ENCODE measurements at places on chromosomes 7 and 10. TPM values are rescaled to one million over a fixed set of nuclear protein-coding genes. Genes with fewer than 3 reads are reported as not detected.

Gene PRSS2
- not detected for total RNA-seq

Gene SEMA3E
- total RNA-seq: not detected

Gene LIPN
- total RNA-seq: not detected

Gene COL13A1
- not detected for total RNA-seq

Gene ASIC3
- total RNA-seq: 2.8 TPM

Gene ZNF485
- 4.7 TPM for total RNA-seq

Gene NT5C3A
- 45.8 TPM for total RNA-seq

Gene ZNF775
- total RNA-seq: 6.7 TPM

Gene PRLHR
- total RNA-seq: not detected

GRCh38 chr10:86244297-86245014 is 122.1 kb downstream of the GRID1 start:
- no peak for DNase-seq

GRCh38 chr7:45028138-45028919 is 28.3 kb downstream of the CCM2 start:
- no peak for DNase-seq

DNA sequence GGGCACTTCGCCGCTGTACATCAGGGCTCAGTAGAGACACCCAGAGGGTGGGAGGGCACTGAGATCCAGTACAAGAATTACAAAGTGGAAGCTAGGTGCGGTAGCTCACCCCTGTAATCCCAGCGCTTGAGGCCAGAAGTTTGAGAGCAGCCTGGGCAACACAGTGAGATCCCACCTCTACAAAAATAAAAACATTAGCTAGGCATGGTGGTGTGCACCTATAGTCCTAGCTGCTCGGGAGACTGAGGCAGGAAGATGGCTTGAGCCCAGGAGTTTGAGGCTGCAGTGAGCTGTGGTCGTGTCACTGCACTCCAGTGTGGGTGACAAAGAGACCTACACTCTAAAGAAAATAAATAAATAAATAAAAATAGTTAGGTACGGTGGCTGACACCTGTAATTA is 64.0 kb downstream of the CLEC2L start:
- no peak for DNase-seq

- no peak for DNase-seq
Observed at GRCh38 chr7:22348379-22348778, 8.6 kb downstream of the RAPGEF5 start.

GRCh38 chr10:102773986-102774385 is 30.2 kb downstream of the WBP1L start:
- DNase-seq: peak; percentile 50

- DNase-seq: no peak
Observed at GRCh38 chr10:130637089-130637676, 501.0 kb downstream of the GLRX3 start.

DNA sequence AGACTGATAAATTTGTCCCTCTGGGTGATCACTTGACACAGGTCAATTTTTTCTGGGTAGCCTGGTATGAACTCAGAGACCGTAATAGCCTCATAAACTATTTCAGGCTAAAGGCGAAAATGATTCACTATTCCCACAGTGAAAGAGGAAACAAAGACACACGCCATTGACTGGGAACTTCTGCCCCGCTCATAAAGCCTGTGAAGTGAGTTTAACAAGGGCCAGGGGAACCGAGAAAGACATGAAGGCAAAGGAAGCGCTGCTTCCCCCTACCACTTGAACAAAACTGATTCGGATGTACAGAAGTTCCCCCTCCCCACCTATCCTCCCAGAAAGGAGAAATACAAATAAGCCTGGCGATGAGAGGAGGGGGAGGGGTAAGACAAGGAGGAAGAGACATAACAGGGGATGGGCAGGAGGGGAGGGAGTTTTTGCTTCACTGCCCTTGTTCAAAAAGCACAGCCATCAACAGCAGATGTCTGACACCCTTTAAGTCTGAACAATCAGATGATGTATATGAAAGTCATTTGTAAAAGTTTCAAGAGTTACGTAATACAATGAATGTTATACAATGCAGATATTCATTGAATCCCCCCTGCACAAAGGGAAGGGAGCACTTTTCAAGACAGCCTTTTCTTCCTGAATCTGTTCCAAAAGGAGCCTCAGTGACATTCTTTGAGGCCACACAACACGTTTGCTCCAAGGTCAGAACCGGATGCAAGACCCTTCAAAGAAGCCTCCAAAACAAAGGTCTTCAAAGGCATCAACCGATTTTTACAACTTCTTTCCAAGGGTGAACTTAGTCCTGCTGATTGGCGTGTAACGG is 734 bp downstream of the ABCB4 start:
- DNase-seq: no peak

DNA sequence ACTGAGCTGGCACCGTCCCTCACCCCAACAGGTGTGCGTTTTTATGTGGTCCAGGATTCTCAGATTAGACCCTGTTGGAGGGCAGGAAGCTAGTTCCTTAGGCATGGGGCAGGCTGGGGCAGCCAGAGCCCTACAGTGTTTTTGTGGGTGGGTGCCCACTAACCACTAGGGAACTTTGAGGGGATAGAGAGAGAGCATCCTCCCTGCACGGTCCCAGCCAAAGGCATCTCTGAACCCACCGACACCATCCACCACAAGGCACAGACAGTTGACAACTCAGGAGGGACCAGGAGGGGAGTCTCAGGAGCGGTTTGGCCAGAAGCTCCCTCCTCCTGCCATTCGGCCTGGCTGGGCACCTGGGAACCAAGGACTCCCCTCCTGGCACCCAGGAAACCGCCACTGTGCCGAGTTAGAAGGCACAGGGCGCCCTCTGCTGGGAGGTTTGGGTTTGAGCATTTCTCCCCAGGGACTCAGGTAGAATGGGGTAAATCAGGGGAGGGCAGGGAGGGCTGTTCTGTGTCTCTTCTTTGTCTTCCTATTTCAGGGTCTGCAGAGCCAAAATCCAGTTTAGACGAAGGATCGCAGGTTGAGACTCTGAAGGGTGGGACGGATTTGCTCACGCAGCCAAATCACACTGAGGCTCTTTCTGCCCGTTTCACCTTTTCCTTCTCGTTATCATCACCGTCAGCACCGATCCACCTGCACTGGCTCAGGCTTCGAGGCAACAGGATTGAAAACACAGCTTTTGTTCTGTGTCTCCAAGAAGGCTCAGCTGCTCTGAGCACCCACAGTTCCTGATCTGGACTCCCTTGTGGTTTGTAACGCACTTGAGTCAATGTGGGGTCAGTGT is 84.8 kb upstream of the COL13A1 start:
- peak; percentile 76 for DNase-seq

DNA sequence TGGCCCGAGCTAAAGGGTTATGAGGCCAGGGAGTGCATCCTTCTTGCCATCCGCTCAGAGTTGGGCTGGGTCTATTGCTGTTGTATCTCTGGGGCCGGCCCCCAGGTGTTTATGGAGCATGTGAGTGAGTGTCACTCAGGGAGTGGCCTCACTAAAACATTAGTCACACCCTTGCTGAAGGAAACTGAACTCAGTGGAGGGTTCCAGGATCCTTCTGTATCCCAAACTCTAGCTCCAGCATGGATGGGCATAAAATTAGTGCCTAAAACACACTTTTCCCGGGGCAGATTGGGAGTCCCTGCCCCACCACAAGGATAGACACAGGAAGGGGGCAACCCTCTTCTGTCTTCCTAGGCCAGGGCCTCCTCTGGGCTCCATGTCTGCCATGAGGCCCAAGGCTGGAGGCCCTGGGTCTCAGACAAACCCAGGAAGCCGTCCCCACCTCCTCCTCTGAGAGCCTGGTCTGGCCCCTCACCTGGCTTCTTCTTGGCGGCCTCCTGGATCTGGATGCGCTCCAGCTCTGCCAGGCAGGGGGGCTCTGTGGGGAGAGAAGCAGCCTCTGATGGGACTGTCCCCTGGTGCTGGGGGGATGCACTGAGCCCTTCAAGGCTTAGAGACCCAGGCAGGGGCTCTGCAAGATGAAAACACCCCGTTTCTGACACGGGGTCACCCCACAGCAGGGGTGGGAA is 24.5 kb downstream of the SPOCK2 start:
- no peak for DNase-seq

DNA sequence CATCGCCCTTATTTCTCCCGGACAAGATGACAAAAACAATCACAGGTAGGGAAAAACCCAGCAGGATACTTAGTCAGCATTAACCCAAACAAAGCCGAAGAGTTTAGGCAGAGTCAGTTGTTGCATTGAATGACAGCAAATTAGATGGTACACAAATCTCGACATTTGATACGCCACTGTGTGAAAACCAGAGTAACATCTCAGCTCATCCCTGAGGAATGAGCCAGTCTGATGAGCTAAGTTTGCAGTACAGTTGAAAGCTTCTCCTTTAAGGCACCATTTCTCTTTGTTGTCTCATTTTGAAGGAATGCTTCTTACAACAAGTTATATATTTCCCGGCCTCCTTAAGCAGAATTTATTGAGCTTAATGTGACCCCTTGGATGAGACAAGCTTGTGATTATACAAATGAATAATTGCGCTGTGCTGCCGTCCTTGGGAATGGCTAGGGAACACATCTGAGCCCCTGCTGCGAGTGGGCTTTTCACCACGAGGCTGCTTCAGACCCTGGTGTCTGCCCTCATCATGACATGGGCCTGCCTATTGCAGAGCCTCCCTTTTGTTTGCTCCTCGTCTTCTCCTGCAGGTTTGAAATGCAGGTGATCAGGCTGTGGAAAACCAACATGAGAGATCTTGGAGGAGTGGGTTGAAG is 137.3 kb downstream of the CELF2 start:
- DNase-seq: no peak

DNA sequence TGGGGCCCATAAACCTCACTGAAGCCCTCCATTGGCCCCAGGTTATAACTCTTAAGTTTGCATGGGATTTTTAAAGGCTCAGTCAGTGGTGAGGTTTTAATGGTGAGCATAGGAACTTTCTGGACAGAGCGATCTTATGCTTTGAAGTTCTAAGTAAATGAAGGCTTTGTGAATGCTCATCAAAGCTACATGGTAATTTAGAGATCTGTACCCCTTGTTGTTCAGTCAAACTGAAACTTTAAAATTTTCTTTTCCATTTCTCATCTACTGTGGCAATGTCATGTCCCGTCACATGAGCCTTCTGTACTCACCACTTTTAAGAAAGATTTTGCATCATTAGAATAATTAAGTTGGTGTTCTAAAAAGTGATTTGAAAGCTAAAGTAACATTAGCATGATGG is 39.9 kb downstream of the CHN2 start:
- no peak for DNase-seq

GRCh38 chr7:35983626-35984025 is 169.4 kb upstream of the EEPD1 start:
- no peak for DNase-seq

GRCh38 chr10:11178606-11179515 is 161.2 kb downstream of the CELF2 start:
- DNase-seq: peak; percentile 94

- no peak for DNase-seq
Observed at GRCh38 chr10:58302254-58302653, 32.6 kb upstream of the UBE2D1 start.

GRCh38 chr10:72331575-72332422 is 22.9 kb downstream of the DNAJB12 start:
- DNase-seq: peak; percentile 94

DNA sequence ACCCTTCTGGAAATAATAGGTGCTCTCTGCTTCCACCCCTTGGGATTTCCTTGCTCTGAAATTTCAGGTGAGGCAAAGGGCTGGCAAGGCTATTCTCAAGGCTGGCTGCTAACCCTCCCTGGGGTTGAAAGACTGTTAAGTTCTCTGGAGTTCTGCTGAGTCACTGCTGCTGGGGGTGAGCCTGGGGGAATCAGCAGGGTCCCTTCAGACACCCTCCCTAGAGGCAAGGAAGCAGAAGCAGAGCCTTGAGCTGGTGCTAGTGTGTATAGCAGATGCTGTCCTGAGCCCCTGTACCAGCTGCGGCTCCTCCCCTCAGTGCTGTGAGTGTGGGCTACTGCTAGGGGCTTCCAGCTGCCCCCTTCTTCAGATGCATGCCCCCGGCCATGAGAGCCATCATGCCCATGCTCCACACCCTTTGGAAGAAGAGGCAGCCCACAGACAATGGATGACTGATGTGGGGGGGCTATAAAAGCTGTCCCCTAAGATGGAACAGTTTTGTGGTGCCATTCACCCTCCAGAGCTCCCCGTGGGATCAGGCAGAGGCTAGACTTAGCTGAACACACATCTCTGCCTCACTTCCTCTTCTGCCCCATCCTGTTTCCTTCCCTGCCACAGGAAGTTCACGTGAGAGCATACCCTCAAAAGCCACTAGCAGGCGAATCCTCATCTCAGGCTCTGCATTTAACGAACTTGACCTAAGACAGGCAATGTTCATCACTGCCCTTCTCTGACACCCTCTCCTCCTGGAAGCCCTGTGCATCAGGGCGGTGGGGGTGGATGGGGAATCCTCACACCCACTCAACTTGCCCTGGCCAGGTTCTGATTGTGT is 91.8 kb downstream of the SH3PXD2A start:
- DNase-seq: peak; percentile 53

- DNase-seq: no peak
Observed at GRCh38 chr7:127650847-127651555, 993 bp upstream of the SND1 start.

DNA sequence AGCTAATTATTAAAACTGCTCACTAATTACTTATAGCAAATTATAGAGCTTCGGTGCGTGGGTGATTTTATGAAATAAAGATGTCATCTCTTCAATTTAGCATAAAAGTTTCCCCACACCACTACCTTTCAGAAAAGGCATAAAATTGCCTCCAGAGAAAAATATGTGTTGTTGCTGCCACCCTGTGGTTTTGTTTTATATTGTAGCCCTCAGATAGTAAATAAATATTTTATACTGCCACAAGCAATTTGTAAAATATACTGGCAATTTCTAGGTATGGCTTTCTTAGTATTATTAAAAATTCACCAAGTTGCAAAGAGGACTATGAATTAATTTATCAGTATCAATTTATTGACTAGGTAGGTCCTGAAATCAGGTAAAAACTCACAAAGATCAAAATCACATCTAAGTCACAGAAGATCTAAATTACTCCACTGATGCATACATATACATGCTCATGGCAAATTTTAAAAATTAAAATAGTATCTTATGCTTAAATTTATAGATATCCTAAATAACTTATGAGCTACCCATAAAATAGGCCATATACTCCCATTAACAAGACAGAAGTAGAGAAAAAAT is 26.5 kb downstream of the ASNS start:
- DNase-seq: peak; percentile 34

- no peak for DNase-seq
Observed at GRCh38 chr7:69743436-69743835, 145.2 kb downstream of the AUTS2 start.

GRCh38 chr7:38070718-38071117 is 107.3 kb upstream of the STARD3NL start:
- no peak for DNase-seq

Data from activated CD8-positive, alpha-beta T cell treated with anti-CD3 and anti-CD28 coated beads, Interleukin-2, amount 10 ng/mL, durations not matched to agents 7 days and 5 days (primary cell).